ENCODE measurements at places on chromosomes 4 and X. TPM values are rescaled to one million over a fixed set of nuclear protein-coding genes. Genes with fewer than 3 reads are reported as not detected.

Gene XAGE1A
- total RNA-seq: not detected

Gene FSTL5
- total RNA-seq: not detected

Gene CTAG1B
- total RNA-seq: not detected

Gene TCEAL6
- total RNA-seq: not detected

Gene IQCM
- not detected for total RNA-seq

Gene GAGE12H
- not detected for total RNA-seq

Gene GATA1
- not detected for total RNA-seq

Gene PLK4
- total RNA-seq: 61.4 TPM

Gene SMR3B
- total RNA-seq: not detected

Gene HTN1
- not detected for total RNA-seq

Gene PRDM8
- total RNA-seq: 4.8 TPM

Gene VCX3A
- not detected for total RNA-seq

Gene H2BW2
- 0.10 TPM for total RNA-seq

Gene PAGE5
- not detected for total RNA-seq

Gene SEPTIN11
- total RNA-seq: 23.4 TPM

Gene OPN1MW2
- not detected for total RNA-seq

Gene KLKB1
- 0.33 TPM for total RNA-seq

Gene ALG13
- 52.1 TPM for total RNA-seq

Gene TRIM61
- 1.3 TPM for total RNA-seq

Gene GUCY1A1
- not detected for total RNA-seq

Gene PSAPL1
- total RNA-seq: not detected

Gene C4orf54
- total RNA-seq: not detected

Gene MAGEA12
- not detected for total RNA-seq

Gene CDX4
- total RNA-seq: not detected

Gene TEX11
- total RNA-seq: not detected

Gene ABCE1
- total RNA-seq: 62.1 TPM

Gene STK32B
- total RNA-seq: not detected

Gene HOPX
- 74.6 TPM for total RNA-seq

Gene ATOH1
- not detected for total RNA-seq

Gene FAAH2
- 1.4 TPM for total RNA-seq

Gene EFHC2
- total RNA-seq: 2.2 TPM

Gene SASH3
- total RNA-seq: 254 TPM

Gene PDCL2
- not detected for total RNA-seq

Gene TGIF2LX
- total RNA-seq: not detected

Gene TCEANC
- 6.9 TPM for total RNA-seq

Gene ARHGAP4
- 334 TPM for total RNA-seq

Gene CSN1S1
- not detected for total RNA-seq

Gene CXCL5
- not detected for total RNA-seq

Gene CT45A3
- total RNA-seq: not detected

Gene OPHN1
- 0.10 TPM for total RNA-seq

Gene RTL3
- not detected for total RNA-seq

Gene FGD1
- 0.06 TPM for total RNA-seq

Gene SYTL5
- not detected for total RNA-seq

Gene SRPX2
- not detected for total RNA-seq

Gene FGA
- not detected for total RNA-seq

Gene ARR3
- total RNA-seq: not detected

Gene SSX3
- not detected for total RNA-seq

Gene ABLIM2
- 0.79 TPM for total RNA-seq
